ENCODE measurements at places on chromosomes 11 and 22.

DNA sequence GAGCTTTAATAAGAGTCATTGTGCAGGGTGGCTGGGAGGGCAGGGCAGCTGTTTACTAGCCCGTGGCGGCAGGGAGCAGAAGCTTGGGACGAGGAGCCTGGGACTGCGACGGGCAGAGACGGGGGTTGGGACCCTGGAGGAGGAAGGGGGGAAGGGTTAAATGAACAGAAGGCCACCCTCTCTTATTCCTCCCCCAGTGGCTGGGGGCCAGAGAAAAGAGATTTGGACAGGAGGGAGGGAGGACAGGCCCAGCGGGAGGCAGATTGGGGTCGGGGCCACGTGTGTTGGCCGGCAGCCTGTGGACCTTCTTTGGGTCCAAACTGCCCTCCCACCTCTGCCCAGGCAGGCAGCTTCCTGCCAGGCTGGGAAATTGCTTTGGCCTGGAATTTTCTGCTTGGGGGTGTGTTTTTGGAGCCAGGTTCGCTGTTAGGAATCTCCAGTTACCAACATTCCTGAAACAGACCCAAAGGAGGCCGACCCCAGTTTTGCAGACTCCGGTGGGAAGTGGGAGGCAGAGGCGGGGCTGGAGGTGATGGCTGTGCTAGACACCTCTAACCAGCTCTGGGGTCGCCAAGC, 50.2 kb downstream of the APOL3 start:
- no peak for DNase-seq

DNA sequence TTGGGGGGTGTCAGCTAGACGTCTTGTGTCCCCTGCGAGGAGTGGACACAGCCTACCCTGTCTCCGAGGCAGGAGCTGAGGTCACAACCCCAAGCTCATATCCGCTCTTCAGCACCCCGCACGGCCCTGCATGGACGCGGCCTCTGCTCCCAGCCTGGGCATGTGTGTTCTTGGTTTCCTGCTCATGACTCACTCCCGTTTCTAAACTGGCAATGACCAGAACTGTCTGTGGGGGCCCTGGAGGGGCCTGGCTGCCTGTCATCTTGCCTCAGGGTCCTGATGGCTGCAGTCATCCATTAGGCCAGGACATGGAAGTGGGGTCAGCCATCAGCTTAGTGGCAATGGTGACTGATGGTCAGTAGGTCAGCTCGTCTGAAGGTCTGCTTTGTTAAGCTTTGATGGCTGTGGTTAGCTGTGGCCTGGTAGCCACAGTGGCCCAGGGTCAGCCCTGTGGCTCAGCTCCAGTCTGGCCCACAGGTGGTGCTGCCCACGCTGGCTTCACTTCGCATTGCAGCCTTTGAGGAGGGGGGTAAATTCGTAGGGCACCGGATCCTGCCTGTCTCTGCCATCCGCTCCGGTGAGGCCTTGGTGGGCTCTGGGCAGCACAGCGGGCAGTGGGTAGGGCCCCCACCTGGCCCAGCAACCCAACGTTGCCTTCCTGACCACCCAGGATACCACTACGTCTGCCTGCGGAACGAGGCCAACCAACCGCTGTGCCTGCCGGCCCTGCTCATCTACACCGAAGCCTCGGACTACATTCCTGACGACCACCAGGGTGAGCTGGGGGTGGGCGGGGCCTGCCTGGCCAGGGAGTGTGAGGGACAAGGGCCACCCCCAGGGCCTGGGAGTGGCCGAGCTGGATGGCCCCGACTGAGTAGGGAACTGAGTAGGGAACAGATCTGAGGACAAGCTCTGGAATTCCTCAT, 12.0 kb downstream of the PLCB3 start:
- no peak for DNase-seq

DNA sequence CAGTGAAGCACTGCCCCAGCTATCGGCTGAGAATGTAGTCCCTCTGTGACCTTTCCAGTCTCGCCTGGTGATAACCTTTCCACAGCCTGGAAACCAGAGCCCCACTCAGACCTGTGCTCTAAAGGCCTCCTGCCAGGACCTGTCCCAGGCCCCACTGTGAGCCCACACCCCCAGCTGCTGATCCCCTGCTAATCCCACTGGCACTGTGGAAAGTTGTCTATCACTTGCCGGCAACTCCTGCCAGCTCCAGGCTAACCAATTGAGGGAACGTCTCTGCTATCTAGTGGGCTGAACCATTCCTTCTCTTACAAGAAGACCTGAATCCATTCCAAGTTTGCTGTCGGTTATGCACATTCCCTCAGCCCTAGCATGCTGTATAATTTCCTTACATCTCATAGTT, 328.2 kb downstream of the FAM181B start:
- DNase-seq: no peak

DNA sequence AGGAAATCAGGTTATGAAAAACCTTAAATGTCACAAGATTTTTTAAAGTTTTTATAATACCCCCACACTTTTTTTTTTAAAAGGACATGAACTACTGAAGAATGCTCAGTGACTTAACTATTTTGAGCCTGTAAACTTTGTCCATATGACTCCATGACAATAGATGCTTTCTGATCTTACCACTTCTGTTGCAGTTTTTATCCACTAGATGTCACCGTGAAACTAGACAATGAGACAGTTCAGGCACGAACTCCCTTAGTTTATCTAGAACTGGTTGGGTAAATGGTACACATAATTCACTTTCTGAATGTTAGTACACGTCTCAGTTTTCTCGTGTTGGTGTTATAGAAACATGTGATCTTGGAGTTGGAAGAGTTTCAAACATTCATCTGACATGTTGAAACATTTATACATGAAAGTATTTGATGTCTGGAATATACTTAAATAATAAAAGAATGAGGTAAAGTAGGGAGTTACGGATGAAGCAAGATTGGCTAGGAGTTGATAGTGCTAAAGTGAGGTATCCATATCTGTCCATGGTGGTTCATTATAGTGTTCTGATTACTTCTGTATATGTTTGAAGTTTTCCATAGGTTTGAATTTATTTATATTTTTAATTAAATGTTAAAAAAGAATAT, 8.1 kb downstream of the CCDC15 start:
- no peak for DNase-seq

DNA sequence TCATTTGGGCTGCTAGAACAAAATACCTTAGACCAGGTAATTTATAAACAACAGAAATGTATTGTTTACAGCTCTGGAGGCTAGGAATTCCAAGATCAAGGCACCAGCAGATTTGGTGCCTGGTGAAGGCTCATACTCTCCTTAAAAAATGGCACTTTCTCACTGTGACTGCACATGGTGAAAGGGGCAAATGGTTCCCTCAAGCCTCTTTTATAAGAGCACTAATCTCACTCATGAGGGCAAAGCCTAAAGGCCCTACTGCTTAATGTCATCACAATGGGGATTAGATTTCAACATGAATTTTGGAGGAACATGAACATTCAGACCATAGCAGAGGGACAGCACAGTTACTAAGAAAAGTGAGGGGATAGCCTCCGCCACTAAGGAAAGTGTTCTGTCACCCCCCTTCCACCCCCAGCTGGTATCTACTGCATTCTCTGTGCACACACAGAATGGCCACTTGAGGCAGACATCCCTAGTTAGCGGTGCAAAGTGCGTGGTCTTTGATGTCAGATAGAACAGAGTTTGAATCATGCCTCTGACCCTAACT, 47.2 kb upstream of the CEP295 start:
- no peak for DNase-seq

DNA sequence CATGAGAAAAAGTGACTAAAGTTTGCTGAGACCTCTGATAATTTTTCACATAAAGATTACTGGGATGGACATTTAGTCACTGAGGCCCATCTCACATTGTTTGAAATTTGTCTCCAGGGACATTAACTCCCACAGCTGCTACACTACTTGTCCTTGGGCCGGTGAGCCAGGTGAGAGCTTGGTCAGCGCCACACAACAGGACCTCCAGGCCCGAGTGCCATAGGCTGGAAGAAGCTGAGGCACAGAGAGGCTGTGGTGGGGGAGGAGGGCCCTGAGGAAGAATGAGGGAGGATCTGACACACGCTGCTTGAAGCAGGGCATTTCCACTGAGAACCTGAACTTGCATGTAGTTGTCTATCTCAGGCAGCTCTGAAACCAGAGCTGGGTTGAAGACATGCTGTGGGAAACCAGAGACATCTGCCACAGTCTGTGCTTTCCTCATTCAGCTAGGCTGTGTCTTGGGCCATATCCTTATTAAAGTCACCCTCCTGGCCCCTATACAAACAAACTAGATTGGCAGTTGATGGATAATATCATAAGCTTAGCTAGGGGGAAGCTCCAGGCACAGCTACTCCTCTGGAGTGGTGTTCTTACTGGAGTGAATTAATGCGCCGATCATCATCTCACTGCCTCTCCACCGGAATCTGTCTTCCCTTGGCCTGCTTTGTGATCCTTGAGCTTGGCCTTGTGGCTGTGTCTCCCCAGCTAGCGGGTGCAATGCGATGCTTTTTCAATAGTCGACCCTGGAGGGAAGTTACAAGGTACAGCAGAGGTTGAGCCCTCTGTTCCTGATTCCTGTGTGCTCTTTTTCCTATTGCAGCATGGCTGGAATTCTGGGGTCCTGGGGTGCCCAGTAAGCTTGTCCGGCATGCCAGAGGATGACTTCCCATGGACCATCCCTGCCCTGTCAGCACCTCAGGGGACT, 225.3 kb upstream of the B3GAT1 start:
- peak; percentile 34 for DNase-seq

DNA sequence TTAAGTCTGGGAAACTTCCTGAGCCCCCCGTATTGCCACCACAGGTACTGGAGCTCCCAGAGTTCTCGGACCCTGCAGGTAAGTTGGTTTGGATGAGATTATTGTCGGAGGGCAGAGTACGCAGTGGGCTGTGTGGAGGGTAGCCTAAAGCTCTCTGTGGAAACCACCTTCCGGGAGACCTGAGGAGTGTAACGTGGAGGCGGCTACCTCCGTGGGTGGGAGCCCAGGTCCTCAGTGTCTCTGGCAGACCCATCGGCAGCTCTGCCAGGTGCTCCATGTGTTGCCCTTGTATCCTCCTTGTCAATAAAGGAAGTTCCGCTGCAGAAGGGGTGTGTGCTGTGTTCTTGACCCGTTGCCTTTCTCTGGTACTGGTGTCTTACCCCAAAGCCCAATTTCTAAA, 61.4 kb downstream of the SYT13 start:
- DNase-seq: no peak

DNA sequence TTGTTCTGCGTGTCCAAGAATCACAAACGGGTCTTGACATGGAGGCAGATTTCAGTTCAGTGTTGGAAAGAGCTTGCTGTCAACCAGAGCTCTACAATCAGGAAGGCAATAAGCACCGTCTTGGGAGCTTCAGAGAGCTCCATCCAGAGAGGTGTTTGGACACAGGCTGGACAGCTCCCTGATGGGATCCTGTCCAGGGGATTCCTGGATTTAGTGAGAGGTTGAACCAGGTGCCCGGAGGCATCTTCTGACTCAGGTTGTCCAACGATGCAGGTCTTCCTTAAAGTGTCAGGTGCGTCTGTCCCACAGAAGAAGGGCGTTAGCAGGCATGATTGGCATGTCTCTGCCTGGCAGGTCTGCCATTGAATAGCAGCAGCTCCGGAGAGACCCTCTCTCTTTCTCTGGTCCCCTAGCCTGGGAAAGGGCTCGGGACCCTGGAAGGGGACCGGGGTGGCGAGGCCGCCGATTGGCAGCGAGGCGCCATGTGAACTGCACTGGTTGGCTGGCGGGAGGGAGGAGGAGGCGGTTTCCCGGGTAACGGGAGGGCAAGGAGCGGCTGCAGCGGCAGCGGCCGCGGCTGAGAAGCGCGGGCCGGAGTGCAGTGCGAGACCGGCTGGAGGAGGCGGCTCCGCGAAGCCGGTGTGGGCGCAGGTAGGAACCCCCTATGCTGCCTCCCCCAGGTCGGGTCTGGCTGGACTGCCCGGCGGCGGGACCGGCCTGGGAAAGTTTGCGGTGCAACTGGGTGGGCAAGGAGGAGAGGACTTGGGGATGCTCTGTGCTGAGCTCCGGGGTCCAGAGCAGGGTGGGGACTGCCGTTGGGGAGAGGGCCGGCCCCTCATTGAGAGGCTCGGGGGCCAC, 104.1 kb upstream of the E2F8 start:
- no peak for DNase-seq

DNA sequence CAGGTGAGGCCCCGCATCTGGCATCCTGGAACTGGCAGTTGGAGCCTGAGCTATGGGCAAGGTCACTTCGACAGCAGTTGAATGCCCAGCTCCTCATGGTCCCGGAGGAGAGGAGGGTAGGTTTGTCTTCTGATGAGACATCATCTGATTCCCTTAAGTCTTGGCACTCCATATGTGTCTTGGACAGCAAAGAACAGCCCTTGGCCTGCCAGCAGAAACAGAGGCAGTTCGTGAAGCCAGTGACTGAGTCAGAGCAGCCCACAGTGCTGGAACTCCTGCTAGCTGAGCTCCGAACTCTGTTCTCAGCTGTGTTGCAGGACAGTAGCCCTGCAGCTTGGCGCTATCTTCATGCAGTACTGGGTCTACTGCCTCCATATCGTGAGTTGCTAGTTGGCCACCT, 1.0 kb downstream of the DNHD1 start:
- no peak for DNase-seq

DNA sequence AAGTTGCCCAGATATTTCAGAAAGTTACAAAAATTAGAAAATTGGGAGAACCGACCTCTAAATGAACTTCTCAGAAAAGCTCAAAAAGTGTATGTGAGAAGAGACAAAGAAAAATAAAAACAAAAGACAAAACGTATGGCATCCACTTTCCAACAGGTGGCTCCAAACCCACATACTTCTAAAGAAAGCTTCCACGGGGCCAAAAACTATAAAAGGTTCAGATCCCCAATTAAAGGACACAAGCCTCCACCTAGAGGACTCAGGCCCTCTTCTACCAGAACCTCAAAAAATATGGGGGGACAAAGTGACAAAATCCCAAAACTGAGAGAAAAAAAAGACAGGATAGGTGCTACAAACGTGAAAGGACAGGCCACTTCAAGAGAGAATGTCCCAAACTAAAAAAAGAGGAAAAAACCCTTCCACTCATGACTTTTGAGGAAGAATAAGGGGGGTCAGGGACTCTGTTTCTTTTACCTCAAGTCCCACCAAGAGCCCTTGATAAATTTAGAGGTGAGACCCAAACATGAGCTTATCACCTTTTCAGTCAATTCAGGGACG, 8.8 kb downstream of the SCGB2A1 start:
- no peak for DNase-seq

GRCh38 chr11:124315052-124315451, 1.3 kb upstream of the OR8D1 start:
- no peak for DNase-seq

DNA sequence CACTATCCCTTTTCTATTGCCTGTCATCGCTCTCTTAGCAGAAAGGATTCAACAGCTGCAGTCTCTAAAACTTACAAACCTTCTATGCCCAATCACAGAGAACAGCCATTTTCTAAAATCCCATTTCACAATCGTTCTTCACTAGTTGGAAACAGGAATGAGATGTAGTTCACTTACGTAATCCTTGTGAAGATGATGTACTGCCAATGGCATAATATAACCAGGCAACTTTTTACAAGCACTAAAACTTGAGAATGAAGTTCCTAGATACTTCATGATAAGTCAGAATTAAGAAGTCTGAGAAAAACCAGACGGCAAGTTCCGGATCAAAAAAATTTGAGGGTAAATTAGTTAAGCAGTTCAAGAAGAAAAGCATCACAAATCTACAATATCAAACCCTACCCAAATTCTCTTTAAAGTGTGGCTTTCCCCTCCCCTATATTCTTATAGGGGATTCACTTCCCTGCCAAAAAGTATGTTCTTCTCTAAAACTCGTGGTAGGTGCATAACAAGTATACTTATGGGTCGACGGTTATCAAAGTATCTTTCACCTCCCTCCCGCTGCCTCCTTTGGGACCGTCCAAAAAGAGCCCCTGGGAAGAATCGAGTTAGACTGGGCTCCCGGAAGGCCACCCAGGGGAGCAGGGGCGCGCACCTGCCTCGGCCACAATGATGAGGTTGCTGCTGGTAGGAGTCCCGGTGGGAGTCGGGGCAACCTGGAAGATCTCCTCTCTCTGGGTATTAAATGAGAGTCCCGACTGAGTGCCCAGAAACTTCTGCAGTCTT, 666 bp downstream of the MSANTD4 start:
- DNase-seq: no peak

- DNase-seq: no peak
Measured at GRCh38 chr11:112852143-112852866, 108.9 kb upstream of the NCAM1 start.

All from Peyer's patch (tissue), 4 donors.